ENCODE measurements at places on chromosomes 4 and X.
A peak's percentile ranks its signal among the peaks of the same experiment; 100 is the strongest.

DNA sequence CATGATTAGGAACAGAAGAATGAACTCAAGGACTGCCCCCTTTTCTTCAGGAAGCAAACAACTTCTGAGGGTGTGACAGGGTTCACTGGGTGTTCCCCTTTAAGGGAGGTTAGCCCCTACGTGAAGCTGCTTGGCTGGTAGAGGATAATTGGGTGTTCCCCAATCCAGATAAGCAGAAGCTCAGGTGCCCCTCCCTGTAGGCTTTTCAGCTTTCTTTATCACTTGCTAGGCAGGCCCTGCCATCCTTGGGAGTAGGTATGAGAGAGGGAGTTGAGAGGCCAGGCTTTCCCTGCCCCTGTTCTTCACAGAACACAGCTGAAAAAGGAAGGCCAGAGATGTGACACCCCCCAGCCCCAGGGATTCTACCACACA is 44.2 kb downstream of the RTL9 start:
- DNase-seq, result no peak

DNA sequence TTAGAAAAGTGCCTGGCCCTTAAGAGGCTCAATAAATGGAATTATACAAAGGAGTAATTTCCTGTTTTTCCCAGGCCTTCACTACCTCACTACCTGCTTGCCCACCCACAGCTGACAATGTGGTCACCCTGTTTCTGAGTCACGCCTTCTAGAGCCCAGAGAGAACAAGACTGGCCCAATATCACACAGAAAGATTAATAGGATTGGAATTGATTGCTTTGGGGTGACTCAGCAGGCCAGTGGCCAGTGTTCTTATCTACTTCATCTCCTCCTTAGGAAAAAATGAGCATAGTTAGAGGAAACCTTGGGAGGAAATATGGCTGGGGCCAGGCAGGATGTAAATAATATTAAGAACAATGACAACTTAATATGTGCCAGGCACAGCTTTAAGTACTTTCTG is 4.5 kb upstream of the FGF16 start:
- no peak for DNase-seq

GRCh38 chr4:176794651-176795050 is 1.9 kb upstream of the VEGFC start:
- DNase-seq, result no peak

DNA sequence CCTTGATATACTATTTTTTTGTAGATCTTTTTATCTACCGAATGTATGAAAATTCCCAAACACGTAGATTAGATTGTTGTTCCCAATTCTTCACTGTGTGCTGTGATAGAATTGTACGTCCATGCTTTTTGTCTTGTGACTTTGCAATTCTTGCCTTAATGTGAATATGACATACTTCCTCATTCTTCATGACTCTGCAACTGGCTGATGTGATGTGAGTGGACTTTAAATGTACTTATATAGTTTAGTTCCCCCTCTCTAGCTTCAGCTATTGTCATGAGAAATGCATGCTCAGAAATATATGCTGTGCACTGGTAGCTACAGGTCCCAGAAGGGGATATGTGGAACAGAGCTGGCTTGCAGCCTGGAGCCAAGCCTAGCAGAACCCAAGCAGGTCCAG is 89.4 kb downstream of the FTHL17 start:
- DNase-seq, result no peak

GRCh38 chrX:136250191-136251040 is 784 bp downstream of the MAP7D3 start:
- DNase-seq, result no peak

- DNase-seq, result no peak
Measured at GRCh38 chr4:52843351-52843750, 18.8 kb upstream of the RASL11B start.

DNA sequence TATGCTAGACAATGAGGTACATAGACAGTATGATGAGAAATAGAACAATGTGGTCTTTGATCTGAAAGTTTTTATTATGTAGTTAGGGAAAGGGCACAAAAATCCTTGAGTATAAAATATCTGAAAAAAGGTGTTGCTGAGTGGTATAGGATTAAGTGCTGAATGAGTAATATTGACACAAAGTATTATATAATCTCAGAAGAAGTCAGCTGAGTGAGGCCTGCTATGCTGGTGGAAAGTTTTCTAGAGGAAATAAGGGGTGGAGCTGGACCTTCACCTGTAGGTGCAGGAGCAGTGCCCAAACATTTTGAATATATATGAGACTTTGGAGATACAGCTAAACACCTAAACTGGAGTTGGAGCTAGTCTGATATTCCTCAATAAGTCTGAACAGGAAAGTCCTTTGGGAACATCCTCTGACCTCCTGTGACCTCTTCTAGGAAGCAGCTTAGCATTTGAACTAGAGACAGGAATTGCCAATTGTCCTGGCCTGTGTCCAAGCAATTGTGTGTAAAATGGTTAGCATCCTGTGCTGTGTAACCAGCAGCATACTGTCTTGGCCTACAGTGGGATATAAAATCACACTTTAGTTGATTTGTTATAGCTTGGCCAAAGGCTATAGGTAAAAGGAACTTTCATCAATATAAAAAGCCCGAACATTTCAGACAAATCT is 285.3 kb downstream of the ANKRD50 start:
- no peak for DNase-seq

DNA sequence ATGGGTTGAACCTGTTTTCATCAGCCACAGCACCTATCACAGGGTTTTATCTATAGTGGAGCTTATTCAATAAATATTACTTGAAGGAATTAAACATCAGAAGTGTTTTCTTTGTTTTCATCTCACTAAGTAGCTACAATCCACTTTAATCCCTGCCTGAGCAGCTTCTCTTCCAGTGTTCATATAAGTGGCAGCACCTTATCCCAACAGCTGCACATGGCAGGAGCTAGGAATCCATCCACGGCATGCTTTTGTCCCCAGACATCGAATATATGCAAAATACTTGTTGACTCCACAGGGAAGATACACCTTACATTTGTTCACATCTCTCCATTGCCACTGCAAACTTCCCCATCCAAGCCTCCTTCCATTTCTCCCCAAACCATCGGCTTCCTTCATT is 549.8 kb upstream of the FAM241A start:
- no peak for DNase-seq

DNA sequence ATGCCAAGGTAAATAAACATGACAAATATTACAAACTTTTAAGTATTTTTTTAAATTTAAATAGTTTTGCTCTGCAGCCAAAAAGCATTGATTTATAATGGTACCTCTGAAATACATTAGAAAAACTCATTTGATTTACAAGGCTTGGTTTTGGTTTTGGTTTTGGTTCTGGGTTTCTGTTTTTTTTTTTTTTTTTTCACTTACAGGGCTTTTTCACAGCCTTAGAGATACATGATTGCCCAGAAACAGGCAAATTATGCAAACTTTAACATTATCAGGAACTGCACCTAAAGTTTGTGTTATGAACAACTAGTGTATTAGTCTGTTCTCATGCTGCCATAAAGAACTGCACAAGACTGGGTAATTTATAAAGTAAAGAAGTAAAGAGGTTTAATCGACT is 196.4 kb upstream of the DDX53 start:
- no peak for DNase-seq

DNA sequence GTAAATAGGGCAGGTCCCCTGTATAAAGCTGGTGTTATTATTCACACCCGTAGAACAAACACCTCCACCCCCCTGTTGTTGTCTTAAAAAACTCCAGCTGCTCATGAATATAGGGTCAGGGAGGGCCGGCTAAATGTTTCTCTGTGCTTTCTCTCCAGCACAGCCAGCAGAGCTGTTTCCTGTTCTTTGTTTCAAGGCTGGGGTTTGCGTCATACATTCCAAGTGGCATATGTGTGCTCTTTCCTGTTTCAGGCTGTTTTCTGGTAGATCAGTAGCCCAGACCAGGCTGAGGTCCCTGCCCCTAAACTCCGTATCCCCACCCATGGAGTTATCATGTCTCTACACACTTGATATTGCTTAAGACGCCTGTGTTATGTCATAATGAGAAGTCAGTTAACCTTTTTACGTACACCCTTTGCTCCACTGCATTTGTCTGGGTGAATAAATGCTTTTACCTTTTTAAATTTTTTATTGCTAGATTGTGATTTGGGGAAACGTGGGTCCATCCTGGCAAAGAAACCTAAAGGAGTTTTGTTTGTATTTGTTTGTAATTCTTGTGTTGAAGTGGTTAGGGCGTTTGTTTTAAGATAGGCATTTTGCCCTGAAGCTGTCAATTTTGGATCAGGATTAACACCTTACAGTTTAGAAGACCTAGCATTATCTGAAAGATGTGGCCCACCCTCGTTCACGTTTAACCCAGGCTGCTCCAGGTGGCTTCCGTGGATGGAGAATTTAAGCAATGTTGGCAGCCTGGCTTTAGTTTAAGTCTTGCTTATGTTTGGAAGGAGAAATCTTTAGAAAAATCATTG is 3.3 kb downstream of the KLF3 start:
- no peak for DNase-seq

GRCh38 chrX:274904-275475 is 6.2 kb upstream of the PLCXD1 start:
- DNase-seq, result no peak

DNA sequence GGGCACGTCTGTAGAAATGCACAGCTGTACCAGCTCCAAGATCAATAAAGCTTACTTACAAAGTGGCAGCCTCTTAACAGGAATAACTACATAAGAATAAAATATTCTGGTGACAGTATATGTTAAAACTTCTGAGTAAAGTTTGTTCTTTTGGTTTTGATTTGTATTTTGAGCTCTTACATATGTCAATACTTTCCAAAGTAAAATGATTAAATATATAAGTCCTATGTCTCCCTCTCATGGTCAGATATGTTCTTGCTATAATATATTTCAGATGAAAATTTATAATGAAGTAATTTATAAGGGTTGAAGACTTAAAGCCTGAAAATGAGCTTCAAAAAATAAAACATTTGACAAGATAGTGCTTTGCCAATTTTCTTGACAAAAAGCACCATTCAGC is 254.4 kb downstream of the NPFFR2 start:
- DNase-seq, result no peak

GRCh38 chr4:17085416-17085815 is 187.0 kb upstream of the LDB2 start:
- DNase-seq, result no peak

DNA sequence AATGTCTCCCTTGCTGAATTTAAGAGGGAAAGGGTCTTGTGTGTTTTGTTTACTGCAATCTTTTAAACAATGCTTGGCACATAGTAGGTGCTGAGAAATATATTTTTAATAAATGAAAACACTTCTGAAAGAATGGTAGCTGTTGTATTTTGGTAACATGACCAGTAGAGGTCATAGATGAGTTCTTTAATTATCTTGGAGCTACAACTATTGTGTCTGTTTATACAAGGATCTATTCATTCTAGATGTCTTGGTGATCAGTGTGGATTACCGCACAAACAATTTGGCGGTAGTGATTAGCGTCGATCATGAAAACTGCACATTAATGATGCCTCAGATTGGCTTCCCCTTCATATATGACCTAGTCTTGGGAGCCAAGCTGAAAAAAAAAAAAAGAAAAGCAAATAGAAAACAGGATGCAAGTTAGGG is 21.4 kb upstream of the SCRG1 start:
- DNase-seq, result no peak

DNA sequence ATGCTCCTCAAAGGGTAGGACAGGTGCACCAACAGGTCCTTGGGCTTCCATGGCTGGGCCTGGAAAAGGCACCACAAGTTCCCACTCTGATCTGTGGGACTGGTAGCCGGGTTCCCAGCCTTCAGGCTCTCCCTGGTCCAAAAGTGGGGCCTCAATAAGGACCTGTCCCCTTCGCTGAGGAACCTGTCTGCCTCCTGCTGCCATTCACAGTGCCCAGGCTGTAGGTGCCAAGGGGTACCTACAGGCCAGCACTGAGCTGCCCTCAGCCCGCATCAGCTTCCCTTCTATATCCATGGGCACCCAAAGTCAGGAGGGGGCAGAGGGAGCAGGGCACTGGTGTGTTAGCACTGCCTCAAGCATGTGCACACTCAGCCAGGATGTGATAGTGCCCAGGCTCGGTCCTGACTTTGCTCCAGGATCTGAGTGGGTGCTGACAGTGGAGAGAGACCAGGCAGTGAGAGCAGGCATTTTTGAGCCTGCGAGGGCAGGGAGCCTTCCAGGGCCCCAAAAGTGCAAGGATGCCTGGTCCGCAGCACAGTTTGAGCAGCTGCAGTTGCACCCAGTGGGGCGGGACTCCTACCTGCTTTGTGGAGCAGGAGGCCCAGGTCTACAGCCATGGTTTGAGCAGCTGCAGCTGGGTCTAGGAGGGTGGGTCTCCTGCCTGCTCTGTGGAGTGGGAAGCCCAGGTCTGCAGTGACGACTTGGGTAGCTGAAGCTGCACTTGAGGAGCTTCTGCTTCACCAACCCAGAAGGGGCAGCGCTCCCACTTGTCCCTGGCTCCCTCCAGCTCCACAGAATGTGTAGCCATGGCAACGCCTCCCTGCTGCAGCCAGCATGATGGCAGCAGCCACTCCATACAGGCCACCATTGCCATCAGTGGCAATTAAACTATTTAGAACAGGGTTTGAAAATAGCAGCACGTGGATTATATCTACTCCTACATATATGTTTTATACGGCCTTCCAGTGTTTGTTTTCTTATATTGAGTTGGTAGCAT is 376.4 kb downstream of the KCTD8 start:
- no peak for DNase-seq

DNA sequence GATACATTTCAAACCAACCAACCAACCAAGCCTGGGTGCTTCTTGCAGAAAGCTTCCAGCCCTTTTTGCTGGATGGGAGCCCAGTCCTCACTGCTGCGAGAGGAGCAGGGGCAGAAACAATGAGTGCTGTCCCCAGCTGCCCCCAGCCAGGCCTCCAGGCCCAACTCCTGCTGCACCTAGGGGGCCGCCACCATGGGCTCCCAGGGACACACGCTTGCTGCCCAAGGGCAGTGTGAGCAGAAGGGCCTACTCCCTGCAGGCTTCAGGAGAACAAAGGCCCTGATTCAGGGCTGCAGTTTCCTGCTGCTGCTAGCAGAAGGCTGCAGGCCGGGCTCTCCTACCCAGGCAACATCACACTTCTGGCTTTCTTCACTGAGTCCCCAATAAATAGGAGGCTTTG is 37.7 kb upstream of the ENPP6 start:
- DNase-seq, result peak; percentile 76

GRCh38 chr4:53781629-53782457 is 190.6 kb upstream of the LNX1 start:
- no peak for DNase-seq

GRCh38 chr4:104971462-104971861 is 175.2 kb upstream of the TET2 start:
- no peak for DNase-seq

GRCh38 chr4:5389756-5390310 is 318.5 kb downstream of the EVC2 start:
- no peak for DNase-seq

- no peak for DNase-seq
Measured at GRCh38 chr4:119785963-119786362, 157.4 kb upstream of the PDE5A start.
